ENCODE measurements at places on chromosomes 7 and 10.

- no peak for DNase-seq
Observed at GRCh38 chr7:44194069-44194468, 4.8 kb upstream of the GCK start.

- DNase-seq = no peak
Observed at GRCh38 chr7:100563100-100563564, 10.6 kb downstream of the SAP25 start.

- DNase-seq = no peak
Observed at GRCh38 chr10:5070648-5071410, 23.4 kb upstream of the AKR1C3 start.

DNA sequence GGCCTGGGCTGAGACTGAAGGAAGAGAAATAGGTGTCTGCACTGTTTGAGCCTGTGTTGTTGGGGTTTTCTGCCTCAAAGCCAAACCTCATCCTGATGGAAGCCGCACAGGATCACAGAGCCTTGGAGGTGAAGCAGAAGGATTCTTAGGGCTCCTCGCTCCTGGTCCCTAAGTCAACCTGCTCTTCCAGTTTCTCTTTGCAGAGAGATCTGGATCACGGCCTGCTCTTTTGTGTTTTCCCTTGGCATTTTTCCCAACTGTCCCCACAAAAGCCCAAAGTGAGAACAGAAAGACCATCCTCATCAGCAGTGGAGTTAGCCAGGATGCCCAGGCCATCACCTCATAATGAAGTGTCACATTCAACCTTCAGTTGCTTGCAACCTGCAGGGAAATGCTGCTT is 20.3 kb upstream of the PPIA start:
- DNase-seq = no peak

- DNase-seq = no peak
Observed at GRCh38 chr10:94725871-94726270, 36.6 kb upstream of the CYP2C19 start.

DNA sequence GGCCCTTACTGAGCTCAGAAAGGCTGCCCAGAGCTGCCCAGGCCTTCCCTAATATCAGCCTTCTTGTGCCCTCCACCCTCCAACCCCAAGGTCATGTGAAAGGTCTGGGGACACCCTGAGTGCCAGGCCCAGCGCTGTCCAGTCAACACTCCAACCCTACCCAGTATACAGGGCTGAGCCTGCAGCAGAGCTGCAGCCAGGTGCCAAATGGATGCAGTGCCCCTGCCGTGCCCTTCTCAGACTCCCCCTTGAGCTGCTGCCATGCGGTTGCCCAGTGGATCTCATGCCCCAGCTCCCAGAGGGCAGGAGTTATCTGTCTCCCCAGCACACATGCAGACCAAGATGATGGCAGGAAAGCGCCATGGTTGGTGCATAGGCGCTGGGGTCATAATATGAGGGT is 61.5 kb downstream of the ZMIZ1 start:
- no peak for DNase-seq

- no peak for DNase-seq
Observed at GRCh38 chr7:40331915-40332314, 197.1 kb downstream of the SUGCT start.

GRCh38 chr7:119643558-119643957 is 629.4 kb upstream of the KCND2 start:
- no peak for DNase-seq

DNA sequence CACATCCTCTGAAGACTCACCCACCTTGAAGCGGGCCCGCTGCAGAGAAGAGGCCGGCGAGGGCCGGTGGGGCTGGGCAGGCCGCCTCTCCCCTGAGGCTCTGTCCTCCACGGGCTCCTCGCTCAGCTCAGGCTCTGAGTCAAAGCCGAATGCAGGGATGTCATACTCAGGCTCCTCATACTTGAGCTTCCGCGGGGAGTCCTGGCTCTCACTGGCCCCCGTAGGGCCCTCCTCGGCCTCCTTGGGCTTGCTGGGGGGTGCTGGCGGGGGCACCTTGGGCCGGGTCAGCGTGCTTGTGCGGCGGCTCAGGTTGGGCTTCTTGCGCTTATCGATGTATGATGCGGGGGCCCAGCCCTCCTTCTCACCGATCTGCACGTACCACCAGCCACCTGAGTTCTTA is 109.9 kb downstream of the NEURL1 start:
- DNase-seq = no peak

DNA sequence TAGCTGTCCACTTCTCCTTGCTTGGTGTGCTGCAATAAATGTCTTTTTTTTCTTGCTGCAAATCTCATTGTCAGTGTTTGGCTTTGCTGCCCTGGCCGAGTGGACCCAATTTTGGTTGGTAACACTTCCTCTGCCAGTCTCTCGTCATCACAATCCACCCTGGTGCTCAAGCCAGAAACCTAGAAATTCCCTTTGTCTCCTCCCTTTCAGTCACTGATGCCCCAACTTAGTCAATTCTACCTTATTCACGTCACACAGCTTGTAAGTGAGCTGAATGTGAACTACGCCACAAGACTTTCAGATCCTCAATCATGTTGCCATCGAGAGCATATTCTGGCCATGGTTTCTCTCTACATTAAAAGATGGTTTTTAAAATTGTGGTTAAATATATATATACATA is 13.0 kb upstream of the FRA10AC1 start:
- peak; percentile 5 for DNase-seq

DNA sequence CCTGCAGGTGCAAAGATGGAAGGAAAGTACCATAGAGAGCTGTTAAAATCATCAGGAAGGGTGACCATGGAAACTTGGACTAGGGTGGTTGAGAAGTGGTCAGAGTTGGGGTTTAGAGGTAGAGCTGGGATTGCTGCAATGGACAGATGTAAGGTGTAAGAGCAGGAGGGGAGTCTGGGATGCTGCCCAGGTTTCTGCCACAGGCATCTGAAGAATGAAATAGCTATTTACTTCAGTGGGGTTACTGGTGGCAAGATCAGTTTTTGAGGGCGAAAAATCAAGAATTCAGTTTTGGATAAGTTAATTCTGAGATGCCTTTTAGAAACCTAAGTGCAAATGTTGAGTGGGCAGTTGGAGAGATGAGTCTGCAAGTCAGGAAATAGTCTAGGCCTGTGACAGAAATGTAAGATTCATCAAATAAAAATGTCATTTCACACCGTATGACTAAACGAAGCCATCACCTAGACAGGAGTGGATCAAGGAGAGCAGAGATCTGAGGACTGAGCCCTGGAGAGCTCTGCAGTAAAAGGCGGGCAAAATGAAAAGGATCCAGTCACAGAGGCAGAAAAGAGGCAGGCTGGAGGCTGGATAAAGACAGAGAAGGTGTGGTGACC is 22.7 kb upstream of the TOMM7 start:
- no peak for DNase-seq

- no peak for DNase-seq
Observed at GRCh38 chr10:102269017-102269416, 23.7 kb downstream of the GBF1 start.

DNA sequence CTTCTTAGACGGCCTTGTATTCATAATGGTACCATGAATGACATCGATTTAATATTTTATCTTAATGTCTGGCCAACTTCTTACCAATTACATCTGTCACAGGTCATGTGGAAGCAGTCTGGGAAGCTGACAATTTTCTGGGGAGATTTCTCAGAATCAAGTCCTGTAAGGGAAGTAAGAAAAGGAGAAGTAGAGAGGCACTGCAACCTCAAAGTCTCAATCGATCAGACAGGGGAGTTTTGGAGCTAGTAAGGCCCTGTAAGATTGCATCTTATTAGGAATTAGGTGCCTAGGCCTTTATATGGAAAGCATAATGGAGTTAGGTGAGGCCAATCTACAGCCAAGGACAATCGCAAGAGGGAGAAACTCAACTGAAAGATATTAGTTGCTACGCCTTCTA is 694.6 kb upstream of the SORCS1 start:
- no peak for DNase-seq

DNA sequence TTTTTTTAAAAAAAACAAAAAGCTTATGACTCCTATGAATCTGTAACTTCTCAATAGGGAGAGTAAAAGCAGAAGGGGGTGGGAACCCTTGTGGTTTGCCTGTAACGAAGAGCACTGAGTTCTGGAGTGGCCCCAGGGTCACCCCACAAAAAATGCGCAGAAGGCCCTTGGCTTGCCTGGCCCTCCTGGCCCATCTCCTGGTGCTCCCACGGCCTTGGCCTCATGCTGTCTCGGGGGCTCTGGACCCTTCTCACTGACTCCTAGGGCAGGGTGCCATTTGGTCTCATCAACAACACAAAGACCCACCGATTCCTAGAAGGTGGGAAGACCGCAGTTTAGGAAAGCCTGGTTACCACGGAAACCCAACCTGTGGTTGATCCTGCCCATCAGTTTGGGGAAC is 40.8 kb downstream of the ZNF467 start:
- no peak for DNase-seq

- DNase-seq = no peak
Observed at GRCh38 chr10:2077231-2077630, 339.9 kb upstream of the ADARB2 start.

DNA sequence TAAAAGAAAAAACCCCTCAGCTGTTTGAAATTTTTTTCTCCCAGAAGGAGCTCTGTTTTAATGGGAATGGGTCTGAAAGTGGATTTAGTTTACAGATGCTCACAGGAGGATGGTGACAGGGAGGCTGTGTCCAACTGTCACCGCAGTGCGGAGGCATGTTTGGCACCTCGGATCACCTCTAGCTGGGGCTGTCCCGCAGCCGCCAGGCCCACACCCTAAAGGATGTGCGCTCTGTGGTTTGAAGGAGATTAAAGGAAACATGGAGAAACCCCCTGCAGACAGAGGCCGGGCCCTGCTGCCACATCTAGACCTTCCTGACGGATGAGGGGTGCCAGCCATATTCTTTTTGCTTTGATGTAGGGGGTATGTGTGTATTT is 160.6 kb downstream of the DNAJB6 start:
- no peak for DNase-seq

GRCh38 chr7:122145937-122146645 is 2.0 kb upstream of the AASS start:
- no peak for DNase-seq

DNA sequence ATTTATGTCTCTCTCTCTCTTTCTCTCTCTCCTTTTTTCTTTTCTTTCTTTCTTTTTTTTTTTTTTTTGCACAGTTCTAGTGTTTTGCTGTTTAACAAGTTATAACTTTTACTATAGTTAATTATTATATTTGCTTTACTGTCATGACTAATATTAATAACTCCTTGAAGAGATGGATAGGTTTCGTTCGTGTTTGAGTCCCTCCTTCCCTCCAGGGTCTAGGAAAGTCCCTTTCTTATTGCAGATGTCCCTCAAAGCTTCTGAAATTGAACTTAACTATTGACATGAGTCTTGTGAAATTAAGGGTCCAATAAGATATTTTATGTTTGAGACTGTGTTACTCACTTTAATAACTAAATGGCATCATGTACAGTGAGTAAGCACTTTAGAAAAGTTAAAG is 131.4 kb downstream of the PLXDC2 start:
- no peak for DNase-seq

DNA sequence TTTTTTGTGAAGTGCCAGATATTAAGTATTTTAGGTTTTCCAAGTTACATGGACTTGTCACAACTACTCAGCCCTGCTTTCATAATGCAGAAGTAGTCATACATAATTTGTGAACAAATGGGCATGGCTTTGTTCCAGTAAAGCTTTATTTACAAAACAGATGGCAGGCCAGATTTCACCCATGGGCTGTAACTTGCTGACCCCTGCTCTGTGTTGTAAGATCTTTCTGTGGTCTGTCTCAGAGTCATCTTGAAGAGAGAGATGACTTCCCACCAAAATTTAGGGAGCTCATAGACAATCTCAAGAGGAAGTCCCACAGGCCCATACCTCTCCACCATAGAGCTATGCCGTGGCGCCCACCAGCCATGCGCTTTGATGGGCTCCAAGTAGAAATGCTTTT is 616.1 kb downstream of the LRMDA start:
- no peak for DNase-seq

DNA sequence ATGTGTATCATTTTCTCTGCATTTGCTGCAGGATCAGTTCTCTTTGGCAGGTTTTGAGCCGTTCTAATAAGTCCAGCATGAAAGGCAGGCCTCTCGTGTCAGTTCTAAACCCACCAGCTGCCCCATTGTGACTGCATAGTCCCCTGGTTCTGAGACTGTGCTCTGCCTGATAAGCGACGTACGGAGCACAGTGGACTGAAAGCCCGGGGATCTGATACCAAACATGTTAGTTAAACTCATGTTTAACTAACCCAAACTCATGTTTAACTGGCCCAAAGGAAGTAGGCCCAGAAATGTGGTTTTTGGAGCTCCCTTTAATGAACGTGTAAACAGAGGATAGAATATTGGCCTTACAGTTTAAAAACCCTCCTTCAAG is 98.0 kb upstream of the PDCD4 start:
- DNase-seq = no peak

DNA sequence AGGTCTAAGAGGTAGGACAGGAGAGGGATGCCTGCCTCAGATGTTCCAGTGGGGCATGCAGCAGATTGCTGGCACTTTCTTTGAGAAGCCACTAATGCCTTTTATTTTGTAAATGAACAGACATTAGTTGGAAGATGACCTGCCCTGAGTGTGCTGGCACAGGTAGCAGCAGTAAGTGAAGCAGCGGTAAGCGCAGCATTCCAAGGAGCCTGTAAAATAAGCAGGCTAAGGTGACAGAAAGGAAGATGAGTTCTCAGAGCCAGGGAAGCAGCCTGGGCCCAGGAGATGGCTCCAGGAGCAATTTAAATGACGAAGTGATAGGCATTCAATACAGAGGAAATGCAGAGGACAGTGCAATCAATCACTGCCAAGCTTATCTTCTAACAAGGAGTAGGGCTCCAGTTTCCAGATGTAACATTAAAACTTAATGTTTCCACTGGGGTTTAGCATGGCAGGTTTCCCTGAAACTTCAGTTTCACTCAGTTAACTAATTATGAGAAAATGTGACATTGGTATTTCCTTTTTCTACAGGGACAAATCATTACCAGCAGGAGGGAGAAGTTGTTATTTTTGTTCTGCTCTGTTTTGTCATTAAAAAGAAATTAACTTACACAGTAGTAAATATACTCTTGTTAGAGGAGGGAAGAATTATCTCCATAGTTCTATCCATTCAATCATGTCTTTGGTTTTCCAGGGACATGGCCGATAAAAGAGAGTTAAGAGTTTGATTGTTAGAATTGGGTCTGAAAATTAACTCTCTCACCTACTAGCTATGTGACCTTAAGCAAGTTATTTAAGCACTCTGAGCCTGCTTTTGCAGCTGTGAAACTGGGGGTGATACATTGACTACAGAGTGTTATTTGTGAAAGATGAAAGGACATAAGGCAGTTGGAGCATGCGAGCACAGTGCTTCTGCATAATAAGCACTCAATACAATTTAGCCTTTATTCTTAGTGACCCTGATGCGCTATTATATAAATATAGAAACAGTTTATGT is 96.6 kb upstream of the PTN start:
- DNase-seq = no peak

DNA sequence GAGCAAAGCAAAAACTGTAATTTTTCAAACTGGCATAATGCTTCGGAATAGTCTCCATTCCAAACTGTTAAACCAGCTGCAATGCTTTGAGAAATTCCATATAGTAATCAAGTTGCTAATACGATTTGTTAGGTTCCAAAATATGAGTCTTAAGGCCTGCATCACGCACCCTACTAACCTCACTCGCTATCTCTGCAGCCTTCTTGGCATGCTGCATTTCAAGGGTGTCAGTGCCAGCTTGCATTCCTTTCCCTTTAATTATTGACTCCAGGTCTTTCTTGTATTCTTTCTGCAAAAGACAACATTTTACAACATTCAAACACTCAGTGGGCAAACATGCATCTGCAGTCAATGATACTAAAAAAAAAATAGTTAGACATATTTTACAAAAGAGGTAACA is 61.8 kb downstream of the NEBL start:
- no peak for DNase-seq

- DNase-seq = no peak
Observed at GRCh38 chr7:102223184-102223583, 63.5 kb upstream of the SH2B2 start.

GRCh38 chr7:66454600-66455225 is 174.0 kb upstream of the KCTD7 start:
- no peak for DNase-seq

Measured in CD4-positive, alpha-beta T cell treated with Interleukin-12 subunit alpha and Interleukin-12 subunit beta, for 1 hour (primary cell).